Erythroblast (primary cell): ENCODE measurements at places on chromosomes 16 and 17.

GRCh38 chr16:17345043-17345442 lies 125.7 kb downstream of the XYLT1 start:
- DNase-seq, result no peak

DNA sequence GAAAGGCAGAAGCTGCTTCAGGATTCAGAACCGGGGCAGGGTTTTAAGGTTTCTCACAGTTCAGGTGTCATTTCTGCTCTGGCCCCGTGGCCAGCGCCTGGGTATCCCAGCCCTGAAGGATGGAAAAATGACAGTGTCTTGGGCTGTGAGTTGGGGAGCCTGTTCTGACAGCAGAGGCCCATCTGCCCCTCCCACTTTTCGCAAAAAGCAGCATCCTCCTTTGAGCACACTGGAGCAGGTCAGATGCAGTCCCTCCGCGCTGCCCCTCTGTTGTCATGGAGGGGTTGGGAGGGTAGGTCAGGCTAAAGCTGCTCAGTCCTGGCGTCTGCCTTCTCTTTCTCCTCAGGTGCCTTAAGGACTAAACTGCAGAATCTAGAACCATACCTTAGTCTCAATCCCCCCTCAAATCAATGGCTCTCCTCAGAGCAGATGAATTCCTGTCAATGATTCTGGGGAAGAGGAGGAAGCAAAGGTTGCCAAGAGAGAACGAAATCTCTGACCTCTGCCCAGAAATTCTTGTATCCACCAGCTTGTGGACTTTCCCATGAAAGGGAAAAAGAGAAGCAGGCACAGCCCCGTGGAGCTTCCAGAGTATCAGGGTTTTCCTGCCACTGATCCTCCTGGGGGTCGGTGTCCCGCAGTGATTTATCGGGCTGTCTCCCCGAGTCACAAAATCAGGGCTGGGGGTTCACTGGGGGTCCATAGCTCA lies 7.3 kb downstream of the NEUROD2 start:
- no peak for DNase-seq

DNA sequence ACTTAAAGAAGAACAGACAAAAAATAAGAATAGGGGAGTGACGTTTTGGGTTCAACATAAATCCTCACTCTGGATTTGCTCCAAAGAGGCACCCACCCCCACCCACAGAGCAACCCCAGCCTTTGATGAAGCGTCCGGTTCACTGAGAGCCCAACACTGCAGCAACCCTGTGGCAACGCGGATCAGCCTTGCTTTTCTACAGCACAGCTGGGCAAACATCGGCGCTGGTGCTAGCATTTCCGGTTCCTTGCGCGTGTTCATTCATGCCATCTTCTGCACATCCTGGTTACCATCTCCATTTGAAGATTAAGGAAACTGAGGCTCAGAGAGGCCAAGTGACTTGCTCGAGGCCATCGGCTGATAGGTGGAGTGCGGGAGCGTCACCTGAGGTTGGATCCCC lies 8.7 kb upstream of the GINS2 start:
- DNase-seq, result no peak

DNA sequence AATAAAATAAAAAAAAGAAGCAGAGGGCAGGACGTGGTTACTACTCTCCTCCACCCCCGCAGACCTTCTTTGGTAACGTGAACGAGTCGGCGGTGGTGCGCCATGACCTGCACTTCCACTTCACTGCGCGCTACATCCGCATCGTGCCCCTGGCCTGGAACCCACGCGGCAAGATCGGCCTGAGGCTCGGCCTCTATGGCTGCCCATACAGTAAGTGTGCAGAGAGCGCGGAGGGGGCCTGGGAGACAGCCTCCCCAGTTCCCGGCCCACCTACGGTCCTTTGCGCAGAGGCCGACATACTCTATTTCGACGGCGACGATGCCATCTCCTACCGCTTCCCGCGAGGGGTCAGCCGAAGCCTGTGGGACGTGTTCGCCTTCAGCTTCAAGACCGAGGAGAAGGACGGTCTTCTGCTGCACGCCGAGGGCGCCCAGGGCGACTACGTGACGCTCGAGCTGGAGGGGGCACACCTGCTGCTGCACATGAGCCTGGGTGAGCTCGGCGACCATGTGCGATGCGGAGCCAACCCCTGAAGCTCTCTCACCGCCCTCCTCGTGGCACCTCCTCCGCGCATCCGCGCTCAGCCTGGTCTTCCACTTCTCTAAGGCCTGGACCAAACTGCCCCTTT lies 2.7 kb downstream of the CNTNAP1 start:
- DNase-seq, result no peak
